ENCODE measurements at places on chromosomes 3 and 15.

DNA sequence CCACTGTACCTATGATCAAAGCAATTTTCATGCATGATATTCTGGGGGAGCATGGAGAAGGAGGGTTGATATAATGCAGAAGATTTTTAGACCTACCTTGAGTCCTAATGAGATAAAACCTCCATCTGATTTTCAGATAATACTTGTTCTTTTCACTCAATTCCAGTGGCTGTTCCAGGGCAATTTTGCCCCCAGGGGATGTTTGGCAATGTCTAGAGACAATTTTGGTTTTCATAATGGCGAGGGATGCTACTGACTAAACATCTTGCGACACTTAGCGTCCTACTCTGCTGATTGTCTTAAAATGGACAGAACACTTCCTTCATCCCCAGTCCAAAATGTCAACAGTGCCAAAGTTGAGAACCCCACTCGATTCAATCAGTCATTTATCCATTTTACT lies 26.6 kb downstream of the AGBL1 start:
- DNase-seq, result no peak

GRCh38 chr3:184337399-184337714 lies at the start of gene FAM131A:
Gene FAM131A (plus strand): TSS chr3:184337600. CDS start chr3:184337631, 31 bp downstream.
- DNase-seq, result no peak

DNA sequence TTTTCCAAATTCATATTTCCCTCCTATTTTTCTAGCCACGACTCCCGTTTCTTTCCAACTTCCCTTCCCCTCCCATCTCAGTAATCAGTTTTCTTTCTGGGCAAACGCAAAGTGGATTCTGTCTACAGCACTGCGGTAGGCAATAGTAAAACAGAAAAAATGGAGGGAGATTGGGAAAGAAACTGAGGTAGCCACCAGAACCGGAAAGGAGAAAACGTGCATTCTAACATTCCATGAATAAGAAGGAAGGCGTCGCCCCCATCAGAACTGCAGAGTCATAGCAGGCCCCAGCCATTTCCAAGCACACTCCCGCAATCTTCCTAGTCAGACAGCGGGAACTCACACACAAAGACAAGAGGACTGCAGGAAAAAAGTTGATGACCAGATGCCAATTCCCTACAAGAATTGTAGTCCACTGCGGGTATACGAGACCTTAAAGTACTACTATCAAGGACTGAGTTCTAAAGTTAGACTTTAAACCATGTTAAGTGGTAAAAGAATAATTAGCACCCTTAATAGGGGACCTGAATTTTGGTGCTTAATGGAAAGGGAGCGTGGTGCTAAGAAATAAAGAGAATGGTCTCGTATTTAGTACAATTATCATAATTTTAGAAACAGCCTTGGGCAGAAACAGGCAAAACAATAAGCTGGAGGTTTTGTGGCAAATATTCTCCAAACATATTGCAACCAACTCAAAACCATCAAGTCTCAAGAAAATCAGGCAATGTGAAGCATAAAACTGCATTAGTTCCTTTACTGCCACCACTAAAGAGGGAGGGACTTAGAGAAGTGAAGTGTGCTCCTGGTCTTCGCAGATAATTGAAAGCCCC lies 1.4 kb downstream of the PFN2 start:
- peak; percentile 63 for DNase-seq

DNA sequence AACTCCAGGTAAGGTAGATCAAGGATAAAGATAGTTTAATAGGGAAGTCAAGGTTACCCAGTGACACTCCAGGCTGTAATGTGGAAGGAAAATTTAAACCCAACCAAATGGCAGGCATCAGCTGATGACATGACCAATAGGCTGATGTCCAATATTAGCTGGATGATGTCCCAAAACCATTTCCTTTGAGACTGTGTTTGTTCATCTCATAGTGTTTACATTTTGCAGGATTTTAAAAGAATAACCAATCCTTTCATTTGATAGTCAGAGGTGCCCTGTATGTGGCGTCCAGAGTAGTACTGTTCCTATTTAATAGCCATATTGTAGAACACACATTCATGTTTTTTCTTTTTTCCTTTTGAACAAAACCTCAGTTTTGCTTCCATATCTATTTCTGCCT lies 23.3 kb upstream of the TMEM158 start:
- no peak for DNase-seq
